Activated naive CD8-positive, alpha-beta T cell treated with anti-CD3 and anti-CD28 coated beads, Interleukin-2, amount 10 ng/mL, durations not matched to agents 7 days and 5 days (primary cell): ENCODE measurements at places on chromosomes 12 and 14.

GRCh38 chr14:55592436-55592835 lies 12.4 kb downstream of the KTN1 start:
- peaks cover 29% of the 10 kb centered on the region for H3K36me3 ChIP-seq
- peaks cover 10% of the 10 kb centered on the region for H3K4me1 ChIP-seq
- DNase-seq = no peak
- H3K27ac ChIP-seq = no peak overlapping the region
- H3K27me3 ChIP-seq = no peaks in the 10 kb centered on the region
- no peak overlapping the region for H3K4me3 ChIP-seq

- no peaks in the 10 kb centered on the region for H3K27me3 ChIP-seq
- peaks cover 39% of the 10 kb centered on the region for H3K36me3 ChIP-seq
- DNase-seq = no peak
- H3K4me1 ChIP-seq = peaks cover 51% of the 10 kb centered on the region
- H3K4me3 ChIP-seq = peak overlapping the region; percentile 76
- H3K27ac ChIP-seq = peak overlapping the region; percentile 85
These were observed 9.2 kb downstream of the CD69 start for GRCh38 chr12:9751204-9752144.

DNA sequence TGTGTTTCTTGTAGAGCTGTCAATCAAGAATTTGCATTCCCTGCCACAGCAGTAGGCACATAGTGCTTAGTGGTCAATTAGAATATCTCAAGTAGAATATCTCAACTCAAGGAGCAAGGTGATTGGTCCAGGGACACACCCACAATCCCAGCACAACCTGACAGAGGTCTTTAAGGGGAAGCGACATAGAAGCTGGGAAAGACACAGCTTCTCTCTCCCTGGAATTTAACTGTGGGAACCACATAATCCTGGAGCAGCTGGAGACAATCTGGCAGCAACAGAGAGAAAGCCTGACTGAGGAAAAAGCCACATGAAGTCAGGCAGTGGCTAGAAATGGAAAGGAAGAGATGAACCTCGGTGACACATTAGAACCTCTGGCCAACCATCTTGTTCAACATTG lies 85.7 kb upstream of the LMO3 start:
- H3K4me1 ChIP-seq = no peaks in the 10 kb centered on the region
- no peak for DNase-seq
- no peaks in the 10 kb centered on the region for H3K36me3 ChIP-seq
- no peak overlapping the region for H3K4me3 ChIP-seq

GRCh38 chr12:48454667-48455066 lies 17.7 kb upstream of the ANP32D start:
- no peaks in the 10 kb centered on the region for H3K4me1 ChIP-seq
- no peak overlapping the region for H3K4me3 ChIP-seq
- H3K36me3 ChIP-seq = no peaks in the 10 kb centered on the region
- H3K27me3 ChIP-seq = peaks cover 4% of the 10 kb centered on the region
- H3K27ac ChIP-seq = no peak overlapping the region

DNA sequence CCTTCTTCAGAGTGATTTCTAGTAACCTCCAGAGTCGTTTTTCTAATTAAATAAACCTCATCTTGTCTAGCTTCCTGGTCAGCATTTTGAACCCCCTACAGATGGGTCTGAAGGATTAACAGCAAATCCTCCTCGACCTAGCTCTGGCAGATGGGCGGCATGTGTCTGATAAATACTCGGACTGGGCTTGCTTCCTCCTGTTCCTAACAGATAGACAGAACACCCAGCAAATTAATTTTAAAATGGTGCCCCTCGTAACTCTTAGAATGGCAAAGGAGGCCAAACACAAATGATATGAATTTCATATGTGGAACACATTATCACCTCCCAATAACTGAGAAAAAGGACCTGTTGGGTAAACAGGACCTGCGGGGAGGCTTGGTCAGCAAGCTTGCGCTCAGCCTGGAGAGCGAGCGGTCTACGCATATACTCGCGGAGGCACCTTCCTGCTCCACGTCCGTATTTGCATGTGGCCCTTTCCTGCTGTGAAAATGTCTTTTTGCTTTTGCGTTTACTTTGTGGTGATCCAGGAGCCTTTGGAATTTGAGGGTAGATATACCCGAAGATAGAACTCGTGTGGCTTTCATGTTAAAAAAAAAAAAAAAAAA lies 79.6 kb downstream of the OTX2 start:
- peaks cover 4% of the 10 kb centered on the region for H3K4me1 ChIP-seq
- H3K27ac ChIP-seq = no peak overlapping the region
- no peaks in the 10 kb centered on the region for H3K36me3 ChIP-seq
- no peak for DNase-seq

- peaks cover 6% of the 10 kb centered on the region for H3K4me1 ChIP-seq
- H3K27me3 ChIP-seq = no peaks in the 10 kb centered on the region
- H3K4me3 ChIP-seq = no peak overlapping the region
- no peak for DNase-seq
These were observed 40.6 kb downstream of the SSH1 start for GRCh38 chr12:108816652-108817335.

DNA sequence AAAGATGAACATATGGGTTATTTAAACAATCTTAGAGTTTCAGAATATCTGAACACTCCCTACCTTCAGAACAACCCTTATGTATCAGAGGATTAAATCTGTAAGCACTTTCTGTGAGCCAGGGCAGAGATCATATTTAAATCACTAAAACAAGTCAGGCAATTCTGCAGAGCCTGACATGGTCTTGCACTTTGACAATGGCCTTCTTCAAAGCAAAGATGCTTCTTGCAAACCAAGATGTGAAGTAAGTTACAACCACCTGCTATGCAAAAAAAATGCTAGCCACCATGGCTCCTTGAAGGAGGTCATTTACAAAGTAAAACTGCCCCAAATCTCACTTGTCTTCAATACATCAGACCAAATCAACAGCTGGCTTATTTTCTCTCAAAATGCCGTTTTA lies 3.2 kb downstream of the PPP1CC start:
- H3K27me3 ChIP-seq = no peaks in the 10 kb centered on the region
- peaks cover 17% of the 10 kb centered on the region for H3K36me3 ChIP-seq
- H3K4me3 ChIP-seq = peak overlapping the region; percentile 78
- H3K4me1 ChIP-seq = peaks cover 41% of the 10 kb centered on the region

DNA sequence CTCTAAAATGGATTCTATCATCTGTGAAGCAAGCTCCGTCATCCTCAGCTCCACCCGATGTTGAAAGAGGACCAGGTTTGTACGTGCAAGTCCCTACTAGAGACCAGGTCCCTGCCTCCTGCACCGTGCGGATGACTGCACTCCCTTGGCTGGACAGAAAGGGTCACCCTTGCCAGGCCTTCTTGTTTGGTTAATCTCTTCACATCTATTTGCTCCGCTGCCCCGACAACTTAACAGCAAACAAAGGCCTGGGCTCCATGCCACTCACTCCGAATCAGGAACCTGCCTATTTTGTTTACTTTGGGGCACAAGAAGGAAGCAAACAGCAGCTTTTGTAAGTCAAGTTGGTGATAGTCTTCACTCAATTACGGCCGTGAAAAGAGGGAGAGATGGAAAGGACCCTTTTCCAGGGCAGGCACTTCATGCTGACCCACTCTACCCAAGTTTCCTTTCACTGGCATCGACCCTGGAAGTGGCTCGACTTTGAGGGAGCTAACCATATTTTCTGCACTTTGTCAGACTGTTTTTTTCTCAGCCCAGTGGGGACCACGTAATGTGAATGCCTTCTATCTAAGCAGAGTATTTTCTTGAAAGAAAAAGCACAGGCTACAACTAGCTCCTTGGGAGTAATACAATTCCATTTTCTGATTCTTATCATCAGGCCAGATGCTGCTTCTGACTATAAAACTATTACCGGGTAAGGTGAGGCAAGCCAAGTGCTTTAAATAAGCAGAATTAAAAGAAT lies 202.6 kb downstream of the FOXN3 start:
- H3K4me3 ChIP-seq = no peak overlapping the region
- peaks cover 4% of the 10 kb centered on the region for H3K4me1 ChIP-seq
- H3K36me3 ChIP-seq = peaks cover 16% of the 10 kb centered on the region
- no peak for DNase-seq

- peaks cover 23% of the 10 kb centered on the region for H3K36me3 ChIP-seq
- no peak for DNase-seq
- peaks cover 42% of the 10 kb centered on the region for H3K4me1 ChIP-seq
These were observed 2.2 kb upstream of the OAS1 start for GRCh38 chr12:112904571-112904970.

DNA sequence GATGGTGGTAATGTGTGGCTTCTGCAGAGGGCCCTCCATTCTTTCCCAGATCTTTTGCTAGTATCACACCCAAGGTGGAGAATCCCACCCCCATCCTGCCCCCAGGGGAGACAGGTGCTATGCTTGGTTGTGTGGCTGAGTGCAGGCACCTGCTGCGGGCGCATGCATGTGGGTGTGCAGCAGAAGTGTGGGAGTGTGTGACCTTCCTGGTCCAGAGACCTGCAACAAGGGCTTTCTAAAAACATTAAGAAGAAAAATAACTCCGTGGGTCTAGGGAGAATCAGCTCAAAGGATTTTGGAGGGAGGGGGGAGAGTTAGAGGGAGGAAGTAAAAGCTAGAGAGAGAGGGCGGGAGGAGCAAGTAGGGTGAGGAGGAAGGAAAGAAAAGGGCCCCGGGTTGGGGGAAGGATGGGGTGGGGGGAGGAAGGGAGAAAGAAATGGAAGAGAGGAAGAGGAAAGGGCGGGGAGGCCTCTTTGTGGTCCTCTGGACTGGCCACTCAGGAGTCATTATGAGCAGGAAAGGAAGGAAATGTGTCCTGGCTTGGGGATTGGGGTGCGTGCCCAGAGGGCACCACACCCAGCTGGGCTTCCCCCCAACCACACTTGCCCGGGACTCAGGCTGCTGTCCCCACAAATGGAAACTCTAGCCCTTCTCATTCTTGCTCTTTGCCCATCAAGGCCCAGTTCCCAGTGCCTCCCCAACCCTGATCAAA lies 3.1 kb upstream of the FIGNL2 start:
- H3K4me1 ChIP-seq = peaks cover 14% of the 10 kb centered on the region
- H3K27ac ChIP-seq = no peak overlapping the region
- no peak for DNase-seq
- H3K36me3 ChIP-seq = no peaks in the 10 kb centered on the region
- peaks cover 29% of the 10 kb centered on the region for H3K27me3 ChIP-seq

GRCh38 chr12:63521706-63522105 lies 146.6 kb downstream of the DPY19L2 start:
- no peaks in the 10 kb centered on the region for H3K27me3 ChIP-seq
- DNase-seq = no peak
- H3K4me1 ChIP-seq = no peaks in the 10 kb centered on the region
- no peaks in the 10 kb centered on the region for H3K36me3 ChIP-seq

DNA sequence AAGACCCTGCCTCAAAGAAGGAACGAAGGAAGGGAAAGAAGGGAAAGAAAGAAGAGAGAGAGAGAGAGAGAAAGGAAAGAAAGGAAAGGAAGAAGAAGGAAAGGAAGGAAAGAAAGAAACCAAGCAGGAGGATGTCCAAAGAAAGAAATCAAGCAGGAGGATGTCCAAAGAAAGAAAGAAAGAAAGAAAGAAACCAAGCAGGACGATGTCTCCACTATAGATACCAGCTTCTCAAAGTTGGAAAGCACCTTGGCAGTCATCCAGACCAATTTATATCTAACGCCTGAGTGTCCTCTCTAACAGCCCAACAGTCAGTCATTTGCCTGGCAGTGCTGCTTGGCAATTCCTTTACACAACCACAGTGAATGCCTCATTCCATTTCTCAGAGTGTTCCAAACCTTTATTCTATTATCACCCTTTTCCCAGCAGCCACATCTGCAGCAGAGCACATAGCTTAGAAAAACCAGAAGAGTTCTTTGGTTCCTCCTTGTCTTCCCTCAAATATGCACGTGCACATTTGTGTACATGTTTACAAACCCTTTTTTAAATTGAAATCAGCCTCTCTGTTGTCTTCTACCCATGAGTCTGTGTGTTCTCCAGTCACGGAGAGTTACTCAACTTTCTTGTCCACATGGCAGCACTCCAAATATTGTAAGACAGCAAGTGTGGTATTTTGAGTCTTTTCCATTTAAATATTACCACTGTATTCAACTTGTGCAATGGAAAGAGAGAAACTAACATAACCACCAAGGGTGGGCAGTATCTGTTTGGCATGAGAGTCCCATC lies 138.4 kb downstream of the STXBP6 start:
- H3K4me3 ChIP-seq = no peak overlapping the region
- DNase-seq = no peak
- H3K27ac ChIP-seq = no peak overlapping the region
- H3K27me3 ChIP-seq = peaks cover 19% of the 10 kb centered on the region
- H3K4me1 ChIP-seq = no peaks in the 10 kb centered on the region
- H3K36me3 ChIP-seq = no peaks in the 10 kb centered on the region

- no peak for DNase-seq
- peaks cover 5% of the 10 kb centered on the region for H3K36me3 ChIP-seq
- H3K4me3 ChIP-seq = no peak overlapping the region
- no peak overlapping the region for H3K27ac ChIP-seq
- no peaks in the 10 kb centered on the region for H3K27me3 ChIP-seq
These were observed 46.0 kb downstream of the YEATS4 start for GRCh38 chr12:69405566-69405865.

- no peak overlapping the region for H3K4me3 ChIP-seq
- no peak overlapping the region for H3K27ac ChIP-seq
- no peak for DNase-seq
- H3K36me3 ChIP-seq = no peaks in the 10 kb centered on the region
These were observed 517.0 kb downstream of the KCNH5 start for GRCh38 chr14:62528296-62528695.

GRCh38 chr14:68911594-68912227 lies 67.4 kb downstream of the ACTN1 start:
- DNase-seq = peak; percentile 68
- H3K36me3 ChIP-seq = peaks cover 16% of the 10 kb centered on the region
- no peak overlapping the region for H3K27ac ChIP-seq
- no peak overlapping the region for H3K4me3 ChIP-seq

DNA sequence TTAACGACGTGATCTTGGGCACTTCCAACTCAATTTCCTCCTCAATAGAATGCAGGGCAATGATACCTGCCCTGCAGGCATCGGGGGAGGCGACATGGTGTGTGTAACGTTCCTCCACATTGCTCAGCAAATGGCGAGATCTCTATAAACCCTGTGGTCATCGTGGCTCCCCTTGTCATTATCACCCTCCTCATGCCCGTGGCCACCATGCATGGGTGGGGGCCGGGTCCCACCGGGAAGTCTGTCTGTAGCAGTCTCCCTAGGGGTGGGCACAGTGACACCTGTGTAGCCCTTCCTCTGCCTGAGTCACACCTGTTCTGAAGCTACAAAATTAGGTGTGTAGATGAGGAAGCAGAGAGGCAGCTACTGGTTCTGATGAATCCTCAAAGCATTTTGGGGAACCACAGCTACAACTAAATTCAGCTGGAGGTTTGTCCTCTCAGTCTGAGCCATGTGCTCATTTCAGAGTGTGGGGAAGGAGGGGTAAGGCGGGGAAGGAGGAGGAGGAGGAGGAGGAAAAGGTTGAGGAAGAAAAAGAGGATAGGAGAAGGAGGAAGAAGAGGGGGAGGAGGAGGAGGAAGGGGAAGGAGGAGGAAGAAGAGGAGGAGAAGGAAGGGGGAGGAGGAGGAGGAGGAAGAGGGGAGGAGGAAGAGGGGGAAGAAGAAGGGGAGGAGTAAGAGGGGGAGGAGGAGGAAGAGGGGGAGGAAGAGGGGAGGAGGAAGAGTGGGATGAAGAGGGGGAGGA lies 11.0 kb upstream of the CACNA2D4 start:
- H3K27ac ChIP-seq = no peak overlapping the region
- DNase-seq = no peak
- no peak overlapping the region for H3K4me3 ChIP-seq
- H3K36me3 ChIP-seq = no peaks in the 10 kb centered on the region
- peaks cover 16% of the 10 kb centered on the region for H3K4me1 ChIP-seq

- peaks cover 33% of the 10 kb centered on the region for H3K36me3 ChIP-seq
- DNase-seq = no peak
- no peaks in the 10 kb centered on the region for H3K27me3 ChIP-seq
- no peak overlapping the region for H3K4me3 ChIP-seq
- H3K4me1 ChIP-seq = peaks cover 1% of the 10 kb centered on the region
- H3K27ac ChIP-seq = no peak overlapping the region
These were observed 70.7 kb downstream of the PTPN11 start for GRCh38 chr12:112489456-112489855.
